ENCODE measurements at places on chromosomes 3 and 15.

- no peak for DNase-seq
These were observed 521.2 kb upstream of the GOLIM4 start for GRCh38 chr3:168616915-168617314.

- DNase-seq = no peak
These were observed 31.9 kb upstream of the ATP13A3 start for GRCh38 chr3:194518652-194519051.

DNA sequence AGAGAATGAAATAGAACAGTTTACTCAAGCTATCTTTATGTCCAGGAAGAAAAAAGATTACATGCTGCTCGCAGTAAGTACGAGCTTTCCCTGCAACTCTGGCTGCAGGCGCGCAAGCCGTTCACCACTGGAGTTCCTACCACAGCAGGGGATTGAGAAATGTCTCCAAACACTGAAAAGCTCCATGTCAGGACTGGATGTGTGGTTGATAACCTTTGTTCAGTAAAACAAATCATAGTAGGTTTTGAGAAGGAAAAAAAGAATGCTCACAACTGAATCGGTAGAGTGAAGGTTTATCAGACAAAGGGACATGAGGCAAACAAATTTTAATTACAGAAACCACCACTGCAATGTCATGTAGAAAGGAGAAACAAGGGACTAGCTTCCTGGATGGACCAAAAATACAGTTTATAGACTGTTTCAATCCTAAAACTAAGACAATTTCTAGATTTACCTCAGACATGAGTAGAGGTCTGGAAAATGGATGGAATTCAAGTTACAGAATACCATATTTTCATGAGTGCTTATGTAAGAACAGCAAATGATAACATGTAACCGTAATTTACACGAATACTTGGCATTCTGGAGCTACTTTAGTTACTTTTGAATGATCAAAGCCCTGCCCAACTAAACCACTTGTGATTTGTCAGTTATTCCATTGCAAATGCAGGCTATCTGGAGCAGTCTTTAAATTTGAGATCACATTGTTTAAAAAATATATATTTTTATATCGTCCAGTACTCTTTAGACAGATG, 471.1 kb downstream of the SHQ1 start:
- no peak for DNase-seq

GRCh38 chr3:152290374-152290773, 21.6 kb downstream of the MBNL1 start:
- no peak for DNase-seq

DNA sequence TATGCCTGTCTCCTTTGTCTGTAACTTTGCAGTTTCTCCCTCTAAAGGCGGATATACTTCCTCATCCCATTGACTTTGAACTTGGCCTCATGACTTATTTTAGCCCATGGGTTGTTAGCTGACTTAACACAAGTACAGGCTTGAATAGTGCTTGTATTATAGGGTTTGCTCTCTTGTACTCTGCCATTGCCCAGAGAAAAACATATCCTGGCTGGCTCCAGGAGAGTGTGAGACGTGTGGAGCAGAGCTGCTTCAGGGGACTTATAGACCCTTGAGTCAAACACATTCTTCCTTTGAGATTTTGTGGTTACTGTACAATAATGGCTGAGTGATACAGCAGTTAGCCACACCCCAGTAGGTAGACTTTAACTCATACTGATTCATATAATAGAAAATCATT, 124.0 kb downstream of the RAP2B start:
- DNase-seq = no peak

DNA sequence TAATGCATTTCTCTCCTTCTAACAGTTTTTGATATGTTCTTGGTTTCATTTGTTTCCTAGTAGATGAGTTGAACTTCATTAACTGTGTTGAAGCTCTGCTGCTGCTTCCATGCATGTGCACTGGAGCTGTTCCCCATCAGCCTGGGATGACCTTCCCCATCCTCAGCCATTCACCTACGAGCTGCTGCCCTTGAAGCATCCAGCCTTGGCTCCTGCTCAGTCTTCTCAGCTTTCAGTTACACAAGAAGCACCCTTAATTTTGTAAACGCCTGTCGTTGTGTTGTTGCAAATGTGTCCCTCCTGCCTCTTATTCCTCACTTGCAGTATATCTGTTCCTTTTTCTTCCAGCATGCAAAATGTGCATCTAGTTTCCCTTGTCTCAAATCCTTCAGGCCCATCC, 8.5 kb upstream of the ZXDC start:
- no peak for DNase-seq

- no peak for DNase-seq
These were observed 340.3 kb downstream of the SLC9A9 start for GRCh38 chr3:143507735-143508580.

GRCh38 chr15:77659350-77660321, 26.9 kb upstream of the LINGO1 start:
- DNase-seq = no peak

- no peak for DNase-seq
These were observed 146.1 kb upstream of the LPP start for GRCh38 chr3:188007897-188008296.

GRCh38 chr3:8497582-8497981, 4.0 kb upstream of the LMCD1 start:
- no peak for DNase-seq

DNA sequence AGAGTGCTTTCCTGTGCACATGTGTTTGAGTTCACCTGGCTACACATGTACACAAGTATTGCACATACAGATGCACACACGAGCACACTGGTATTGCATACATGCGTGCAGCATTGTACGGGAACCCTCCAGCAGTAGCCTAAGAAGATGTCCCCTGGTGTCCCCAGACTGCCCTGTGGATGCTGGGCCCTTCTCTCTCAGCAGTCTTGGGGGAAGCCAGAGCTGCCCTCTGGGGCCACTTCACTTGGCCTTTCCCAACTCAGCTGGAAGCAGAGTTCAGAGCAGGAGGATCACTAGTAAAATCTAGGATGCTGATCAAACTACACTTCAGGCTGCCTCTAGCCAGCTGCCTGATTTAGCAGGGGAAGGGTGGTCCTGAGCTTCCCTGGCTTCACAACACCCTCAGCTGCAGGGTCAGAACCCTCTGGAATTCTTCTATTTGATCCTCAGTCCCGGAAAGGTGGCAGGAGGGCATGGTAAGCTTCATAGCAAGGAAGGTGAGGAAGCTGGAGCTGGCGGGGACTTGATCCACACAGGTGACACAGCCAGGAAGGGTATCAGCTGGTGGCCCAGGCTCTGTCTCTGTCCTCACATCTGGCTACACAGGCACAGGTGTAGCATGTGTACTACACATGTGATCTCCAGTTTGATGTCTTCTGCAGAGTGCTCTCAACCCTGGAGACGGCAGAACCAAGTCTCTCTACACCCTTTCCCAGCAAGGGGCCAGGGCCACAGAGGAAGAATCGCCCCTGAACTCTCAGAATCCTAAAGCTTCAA, 36.5 kb downstream of the KLF15 start:
- DNase-seq = no peak

DNA sequence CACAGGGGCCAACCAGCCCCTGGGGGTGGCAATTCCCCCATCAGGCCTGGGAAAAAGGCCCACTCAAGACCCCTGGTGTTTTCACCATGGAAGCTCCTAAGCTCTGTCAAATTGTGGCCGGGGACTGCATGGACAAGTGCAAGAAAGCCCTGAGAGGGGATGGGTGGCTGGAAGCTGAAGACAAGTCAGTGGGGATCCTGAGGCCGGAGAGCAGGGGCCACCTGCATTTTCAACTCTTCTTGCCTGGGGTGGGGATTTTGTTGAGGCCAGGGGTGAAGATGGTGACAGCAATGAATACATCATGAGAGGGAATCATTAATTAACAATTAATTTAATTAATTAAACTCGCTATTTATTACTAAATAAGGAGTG, 33.9 kb downstream of the FEM1B start:
- no peak for DNase-seq

- no peak for DNase-seq
These were observed 137.3 kb downstream of the CACNA2D3 start for GRCh38 chr3:54259636-54260035.

- no peak for DNase-seq
These were observed 516.2 kb downstream of the OCA2 start for GRCh38 chr15:27582726-27583410.

DNA sequence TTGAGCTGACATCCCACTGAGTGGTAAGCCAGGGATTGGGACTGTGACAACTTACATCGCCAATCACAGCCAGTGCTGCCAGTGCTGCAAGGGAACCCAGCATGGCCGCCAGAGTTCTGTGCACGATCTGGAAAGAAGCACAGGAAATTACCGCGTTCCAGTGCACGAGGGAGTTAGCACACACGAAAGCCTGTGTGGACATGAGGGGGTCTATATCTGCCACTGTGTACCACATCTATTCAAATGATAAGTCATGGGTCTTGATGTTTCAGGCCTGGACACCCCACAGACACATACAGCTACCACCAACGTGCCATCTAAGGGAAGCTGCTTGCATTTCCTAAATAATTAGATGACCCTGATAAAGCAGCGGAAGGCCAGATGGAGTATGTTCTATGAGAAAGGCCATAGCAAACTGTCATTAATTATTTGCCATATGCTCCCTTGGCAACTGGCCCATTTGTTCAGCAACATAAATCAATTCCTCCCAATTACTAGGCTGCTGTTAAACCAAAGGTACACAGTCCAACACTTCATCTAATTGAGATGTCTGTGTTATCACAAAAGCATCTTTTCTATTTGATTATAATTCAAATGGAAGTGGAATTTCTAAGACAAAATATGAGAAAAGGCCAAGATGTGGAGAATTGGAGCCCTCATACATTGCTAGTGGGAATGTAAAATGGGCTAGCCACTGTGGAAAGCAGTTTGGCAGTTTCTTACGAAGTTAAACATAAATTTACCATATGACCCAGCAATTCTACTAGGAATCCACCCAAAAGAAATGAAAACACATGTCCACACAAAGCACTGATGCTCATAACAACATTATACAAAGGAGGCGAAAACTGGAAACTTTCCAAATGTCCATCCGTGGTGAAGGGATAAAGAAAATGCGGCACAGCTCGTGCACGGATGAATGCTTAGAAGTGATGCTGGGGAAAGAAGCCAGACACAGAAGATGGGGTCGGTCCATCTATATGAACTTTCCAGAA, 108.3 kb downstream of the OCA2 start:
- no peak for DNase-seq

- peak; percentile 38 for DNase-seq
These were observed 893 bp upstream of the MTHFS start for GRCh38 chr15:79897701-79898113.

- DNase-seq = no peak
These were observed 282.5 kb upstream of the TLE3 start for GRCh38 chr15:70379938-70380883.

GRCh38 chr3:143525408-143525807, 322.9 kb downstream of the SLC9A9 start:
- DNase-seq = no peak

DNA sequence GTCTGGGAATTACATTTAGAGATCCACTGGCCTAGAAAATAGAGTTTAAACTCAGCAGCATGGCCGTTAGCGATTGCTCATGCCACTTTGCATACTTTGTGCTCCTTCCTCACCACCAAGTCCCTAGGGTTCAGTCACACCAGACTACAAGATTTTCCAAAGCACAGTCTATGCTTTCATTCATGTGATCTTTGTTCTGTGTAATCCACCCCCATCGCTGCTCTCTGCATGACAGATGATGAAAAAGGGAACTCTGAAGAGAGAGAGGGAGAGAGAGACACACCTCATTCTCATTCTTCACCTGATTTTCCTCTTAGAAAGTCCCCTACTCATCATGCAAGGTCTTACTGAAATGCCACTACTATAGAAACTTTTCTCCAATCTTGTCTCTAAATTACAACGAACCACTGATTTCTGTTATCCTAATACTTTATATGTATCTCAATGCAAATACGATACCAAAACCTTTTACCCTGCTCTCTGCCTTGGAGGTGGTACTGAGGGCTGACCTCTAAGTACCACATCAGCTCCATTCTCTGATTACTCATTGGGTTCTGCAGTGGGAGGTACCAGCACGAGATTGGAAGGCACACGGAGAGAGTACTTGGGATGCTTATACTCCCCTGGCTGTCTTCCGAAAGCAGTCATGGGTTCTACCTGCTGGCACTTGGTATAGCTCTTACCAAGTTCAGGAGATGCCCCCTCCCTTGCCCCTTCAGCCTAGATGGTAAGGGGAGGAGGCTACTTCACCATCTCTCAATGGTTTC, 1.1 kb upstream of the PARP15 start:
- no peak for DNase-seq

- DNase-seq = no peak
These were observed 488.7 kb upstream of the AGTR1 start for GRCh38 chr3:148208975-148209374.

DNA sequence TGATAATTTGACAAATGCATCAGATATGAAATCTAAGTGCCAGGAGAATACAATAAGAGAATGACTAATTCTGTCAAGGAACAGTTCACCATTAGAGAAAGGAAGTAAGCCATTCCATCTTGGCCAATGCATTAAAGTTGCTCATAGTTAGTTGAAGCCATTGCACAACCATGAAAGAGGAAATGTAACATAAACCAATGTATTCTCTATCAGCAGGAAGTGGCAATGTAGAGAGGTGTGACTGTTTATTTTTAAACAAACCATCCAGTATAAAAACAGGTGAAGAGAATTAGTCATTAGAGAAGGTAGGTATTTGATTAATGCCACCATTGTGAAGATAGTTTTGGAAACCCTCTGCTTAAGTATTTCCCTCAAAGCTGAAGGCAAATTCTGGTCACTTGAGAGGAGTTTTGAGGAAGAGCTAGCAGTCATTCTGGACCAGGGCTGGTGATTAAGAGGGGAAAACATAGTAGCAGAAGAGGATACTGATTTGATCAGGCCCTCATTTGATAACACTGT, 10.7 kb upstream of the ANXA2 start:
- peak; percentile 53 for DNase-seq

GRCh38 chr15:67834581-67835296, 5.1 kb downstream of the RNU6-1 start:
- no peak for DNase-seq

GRCh38 chr3:57727106-57727505, 29.0 kb upstream of the SLMAP start:
- no peak for DNase-seq

DNA sequence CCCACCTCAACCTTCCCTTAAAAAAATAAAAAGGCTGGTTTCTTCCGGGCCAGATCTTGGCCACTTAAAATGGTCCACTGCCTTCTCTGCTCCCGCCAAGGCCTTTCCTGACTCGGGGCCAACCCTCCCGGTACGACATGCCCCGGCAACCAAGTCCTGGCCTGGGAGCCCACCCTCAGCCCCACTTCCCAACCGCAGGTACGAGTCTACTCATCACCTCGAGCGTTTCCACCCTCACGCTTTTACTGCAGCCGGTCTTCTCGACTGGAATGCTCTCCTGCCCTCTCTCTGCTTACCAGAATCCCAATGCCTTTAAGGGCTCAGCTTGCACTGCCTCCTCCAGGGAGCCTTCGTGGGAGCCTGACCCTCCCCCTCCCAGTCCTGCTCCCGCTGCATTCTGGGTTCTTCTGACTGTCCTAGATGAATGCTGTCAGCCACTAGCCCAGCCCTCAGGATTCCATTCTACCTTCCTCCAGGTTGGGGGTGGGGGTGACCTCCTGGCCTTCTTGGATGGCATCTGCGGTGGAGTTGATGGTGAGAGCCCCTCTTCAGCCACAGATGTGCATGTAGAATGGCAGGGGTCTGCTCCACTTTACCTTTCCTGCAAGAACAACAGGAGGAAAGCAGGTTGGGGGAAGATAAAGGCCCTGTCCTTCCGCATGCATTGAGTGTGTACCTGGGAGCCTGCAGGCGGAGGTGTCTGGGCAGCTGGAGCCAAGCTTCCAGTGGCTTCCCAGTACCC, 1.1 kb upstream of the CSRNP1 start:
- DNase-seq = no peak
